Hepatic stellate cell (primary cell): ENCODE measurements at places on chromosomes 5 and 9.

DNA sequence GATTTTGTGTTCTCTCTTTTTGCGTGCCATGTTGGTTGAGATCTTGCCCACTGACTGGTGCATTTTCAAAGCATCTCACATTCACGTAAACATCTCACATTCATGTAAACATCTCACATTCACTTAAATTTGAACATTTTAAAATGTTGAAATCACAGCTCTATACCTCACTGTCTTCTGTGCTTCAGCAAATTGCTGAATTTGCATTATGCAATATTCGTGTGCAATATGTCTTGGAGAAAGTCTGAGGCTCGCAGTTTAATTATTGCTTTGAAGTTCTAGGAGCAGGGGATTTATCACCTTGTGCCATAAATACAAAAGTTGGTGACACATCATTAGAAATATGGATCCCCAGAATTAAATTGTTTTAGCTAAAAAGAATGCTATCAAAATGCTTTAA, 42.6 kb downstream of the TNFSF15 start:
- no peak for DNase-seq

DNA sequence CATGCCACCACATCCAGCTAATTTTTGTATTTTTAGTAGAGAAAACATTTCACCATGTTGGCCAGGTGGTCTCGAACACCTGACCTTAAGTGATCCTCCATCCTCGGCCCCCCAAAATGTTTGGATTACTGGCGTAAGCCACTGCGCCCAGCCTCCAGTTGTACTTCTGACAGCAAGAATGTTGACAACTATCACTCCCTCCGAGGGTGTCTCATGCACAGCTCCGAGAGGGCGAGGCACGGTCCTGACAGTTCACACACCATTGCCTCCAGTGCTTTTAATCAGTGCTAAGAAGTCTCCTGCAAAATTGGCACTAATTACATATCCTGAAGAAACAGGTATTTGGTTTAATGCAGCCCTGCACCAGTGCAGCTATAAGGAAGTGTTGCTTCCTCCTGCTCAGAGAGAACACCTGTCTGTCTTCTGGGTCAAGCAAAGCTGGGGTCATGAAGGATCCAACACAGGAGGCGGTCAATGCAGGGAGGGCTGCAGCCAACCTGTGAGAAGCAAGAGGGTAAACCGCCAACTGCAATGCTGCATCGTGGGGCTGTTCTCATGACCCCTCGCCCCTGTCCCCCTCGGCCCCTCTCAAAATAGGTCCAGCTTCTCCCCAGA, 184.0 kb downstream of the MED10 start:
- no peak for DNase-seq

- no peak for DNase-seq
Observed at GRCh38 chr5:40041452-40041851, 616.7 kb upstream of the DAB2 start.

DNA sequence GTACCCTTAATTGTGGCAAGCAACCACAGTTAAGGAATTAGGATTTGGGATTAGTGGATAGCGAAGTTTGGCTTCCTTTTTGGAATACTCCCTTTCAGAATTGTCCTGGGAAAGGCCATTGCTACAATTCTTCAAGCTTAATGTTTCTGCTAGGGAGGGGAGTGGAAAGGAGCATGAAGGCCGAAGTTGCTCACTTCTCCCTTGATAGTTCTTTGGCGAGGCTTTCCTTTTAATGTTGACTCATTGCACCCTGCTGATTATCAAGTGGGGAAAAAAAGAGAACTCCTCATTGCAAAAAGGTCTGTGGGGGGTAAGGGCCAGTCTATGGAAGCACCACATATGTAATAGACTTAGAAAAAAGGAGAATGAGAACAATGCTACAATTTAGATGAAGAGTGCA, 30.7 kb downstream of the GRIN3A start:
- DNase-seq, result no peak

DNA sequence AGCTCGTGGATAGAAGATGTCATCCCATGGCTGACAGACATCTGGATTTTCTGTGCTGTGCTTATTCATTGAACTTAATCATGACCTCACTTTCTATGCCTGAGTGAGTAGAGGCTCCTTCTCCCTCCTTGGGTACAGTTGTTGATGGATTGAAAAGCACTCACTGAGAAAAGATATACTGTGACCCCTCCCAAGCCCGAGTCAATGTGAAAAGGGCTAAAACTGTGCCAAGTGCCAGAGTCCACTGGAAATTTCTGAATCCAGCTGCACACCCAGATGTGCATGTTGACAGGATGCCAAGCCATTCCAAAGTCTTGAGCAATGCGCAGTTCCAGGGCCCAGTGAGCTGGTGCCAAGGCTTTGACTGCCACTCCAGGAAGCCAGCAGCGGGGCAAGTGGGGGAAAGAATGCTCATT, 473.0 kb downstream of the NTRK2 start:
- DNase-seq, result no peak

GRCh38 chr9:7970681-7971330, 171.2 kb upstream of the DMAC1 start:
- DNase-seq, result no peak

- DNase-seq, result no peak
Observed at GRCh38 chr5:38533286-38534155, 22.9 kb downstream of the LIFR start.

DNA sequence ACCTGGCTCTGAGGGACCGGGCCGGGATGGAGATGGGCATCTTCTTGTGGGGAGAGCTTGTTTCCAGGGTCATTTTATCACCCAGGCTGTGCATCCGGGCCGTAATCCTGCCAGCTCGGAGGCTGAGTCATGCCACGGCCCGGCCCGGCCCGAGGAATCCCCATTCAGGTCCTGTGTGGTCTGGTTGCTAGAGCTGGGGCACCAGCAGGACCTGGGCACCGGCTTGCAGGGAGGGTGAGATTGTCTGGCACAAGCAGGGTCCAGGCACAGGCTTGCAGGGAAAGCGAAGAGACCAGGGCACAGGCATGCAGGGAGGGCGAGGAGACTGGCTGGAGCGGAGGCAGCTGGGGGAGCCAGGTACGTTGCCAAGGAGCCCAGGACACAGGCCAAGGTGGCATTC, 106.8 kb downstream of the RXRA start:
- peak; percentile 59 for DNase-seq

DNA sequence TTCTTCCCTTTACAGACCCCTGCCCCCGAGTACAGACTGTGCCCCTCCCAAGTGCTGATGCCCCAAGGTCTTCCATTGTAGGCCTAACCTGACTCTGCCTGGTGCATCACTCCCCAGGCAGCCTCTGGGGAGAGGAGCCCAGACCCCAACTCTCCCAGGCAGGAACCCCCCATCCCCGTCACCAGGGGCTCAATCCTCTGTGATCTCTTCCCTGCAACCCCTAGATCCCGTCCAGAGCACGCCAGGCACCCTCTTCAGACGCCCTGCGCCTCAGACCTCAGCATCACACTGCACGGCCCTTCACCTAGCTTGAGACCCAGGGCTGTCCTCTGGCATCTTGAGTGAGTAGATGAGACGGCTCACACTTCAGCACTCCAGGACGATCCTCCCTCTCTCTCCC, 6.4 kb upstream of the EGR1 start:
- DNase-seq, result no peak

DNA sequence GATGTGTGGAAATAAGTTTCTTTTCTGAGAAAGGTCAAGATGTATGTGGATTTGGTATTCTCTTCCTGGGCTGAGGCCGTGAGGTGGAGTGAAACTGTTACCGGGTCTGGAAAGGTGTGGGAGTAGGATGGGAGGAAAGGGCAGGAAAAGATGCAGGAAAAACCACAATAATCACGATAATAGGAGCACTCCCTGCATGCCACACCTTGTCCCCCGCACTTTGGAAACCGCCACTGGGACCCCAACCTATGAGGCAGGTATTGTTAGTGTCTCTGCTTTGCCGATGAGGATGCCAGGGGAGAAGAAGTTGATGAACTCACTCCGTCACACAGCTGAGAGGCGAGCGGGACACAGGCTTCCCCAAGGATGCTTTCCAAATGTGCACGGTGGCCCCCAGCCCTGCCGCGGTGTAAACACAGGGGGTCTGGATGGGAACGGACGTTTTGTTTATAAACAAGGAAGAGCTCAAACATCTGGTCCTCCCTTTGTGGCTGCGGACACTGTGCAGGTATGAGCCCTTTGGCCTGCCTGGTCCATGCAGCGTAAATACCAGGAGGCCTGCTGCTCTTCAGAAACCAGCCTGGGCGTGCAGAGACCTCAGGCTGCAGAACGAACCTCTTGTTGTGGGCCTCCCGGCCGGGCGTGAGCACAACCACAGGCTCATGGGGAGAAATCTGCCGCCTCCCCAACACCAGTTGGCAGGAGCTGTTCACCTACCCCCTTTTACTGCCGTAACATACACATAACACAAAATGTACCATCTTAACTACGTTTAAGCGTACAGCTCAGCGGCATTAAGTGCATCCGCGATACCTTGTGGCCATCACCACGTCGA, 126.7 kb downstream of the COL23A1 start:
- DNase-seq, result no peak

DNA sequence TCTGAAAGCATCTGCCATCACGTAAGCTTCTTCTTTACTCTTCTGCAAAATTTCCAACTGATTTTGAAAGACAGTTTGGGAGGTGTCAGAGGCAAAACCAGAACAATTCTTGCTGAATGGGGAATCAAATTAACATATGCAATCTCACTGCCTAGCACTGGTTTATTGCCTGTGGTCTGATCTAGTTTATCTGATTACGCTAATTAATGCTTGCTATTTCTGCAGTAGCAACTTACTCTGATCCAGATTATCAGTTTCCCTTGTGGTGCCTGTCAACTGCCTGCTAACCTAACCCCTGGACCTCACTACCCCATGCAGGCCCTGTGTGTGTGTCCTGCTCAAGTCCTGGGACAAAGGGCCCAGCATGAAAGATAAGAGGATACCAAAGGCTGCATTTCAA, 40.3 kb downstream of the CCDC125 start:
- no peak for DNase-seq

DNA sequence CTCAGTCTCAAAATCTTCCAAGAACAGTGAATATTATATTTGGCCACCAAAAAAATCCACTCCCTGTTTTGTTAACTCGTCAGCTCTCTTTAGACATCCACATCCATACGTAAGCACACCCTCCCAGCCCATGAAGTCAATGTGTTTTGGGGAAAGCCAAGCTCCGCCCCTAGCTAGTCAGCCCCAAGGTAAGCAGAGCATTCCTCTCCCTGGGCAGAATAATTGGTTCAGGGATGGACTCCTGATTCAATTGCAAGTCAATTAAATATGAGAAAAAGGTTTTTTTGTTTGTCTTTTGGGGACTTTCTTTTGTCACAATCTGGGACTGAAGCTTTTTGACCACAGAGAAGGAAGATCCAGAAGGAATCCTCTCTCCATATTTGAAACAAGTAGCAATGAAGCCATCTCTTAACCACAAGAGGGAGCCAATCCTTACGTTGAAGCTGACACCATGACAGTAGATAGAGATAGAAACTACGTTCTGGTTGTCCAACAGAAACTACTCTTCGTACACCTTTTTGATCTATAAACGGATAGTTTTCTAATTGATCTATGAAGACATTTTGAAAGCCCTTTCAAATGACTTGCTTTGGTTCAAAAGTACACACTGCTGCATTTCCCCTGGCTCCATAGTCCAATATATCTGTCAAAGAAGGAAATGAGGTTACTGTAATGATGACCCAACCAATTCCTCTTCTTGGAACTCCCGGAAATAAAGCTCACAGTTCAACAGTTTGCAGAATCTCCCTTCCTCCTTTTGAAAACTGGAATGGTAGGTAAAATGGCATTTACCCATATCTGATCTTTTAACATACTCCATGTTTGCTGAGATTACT, 166.4 kb downstream of the TLE1 start:
- peak; percentile 57 for DNase-seq

DNA sequence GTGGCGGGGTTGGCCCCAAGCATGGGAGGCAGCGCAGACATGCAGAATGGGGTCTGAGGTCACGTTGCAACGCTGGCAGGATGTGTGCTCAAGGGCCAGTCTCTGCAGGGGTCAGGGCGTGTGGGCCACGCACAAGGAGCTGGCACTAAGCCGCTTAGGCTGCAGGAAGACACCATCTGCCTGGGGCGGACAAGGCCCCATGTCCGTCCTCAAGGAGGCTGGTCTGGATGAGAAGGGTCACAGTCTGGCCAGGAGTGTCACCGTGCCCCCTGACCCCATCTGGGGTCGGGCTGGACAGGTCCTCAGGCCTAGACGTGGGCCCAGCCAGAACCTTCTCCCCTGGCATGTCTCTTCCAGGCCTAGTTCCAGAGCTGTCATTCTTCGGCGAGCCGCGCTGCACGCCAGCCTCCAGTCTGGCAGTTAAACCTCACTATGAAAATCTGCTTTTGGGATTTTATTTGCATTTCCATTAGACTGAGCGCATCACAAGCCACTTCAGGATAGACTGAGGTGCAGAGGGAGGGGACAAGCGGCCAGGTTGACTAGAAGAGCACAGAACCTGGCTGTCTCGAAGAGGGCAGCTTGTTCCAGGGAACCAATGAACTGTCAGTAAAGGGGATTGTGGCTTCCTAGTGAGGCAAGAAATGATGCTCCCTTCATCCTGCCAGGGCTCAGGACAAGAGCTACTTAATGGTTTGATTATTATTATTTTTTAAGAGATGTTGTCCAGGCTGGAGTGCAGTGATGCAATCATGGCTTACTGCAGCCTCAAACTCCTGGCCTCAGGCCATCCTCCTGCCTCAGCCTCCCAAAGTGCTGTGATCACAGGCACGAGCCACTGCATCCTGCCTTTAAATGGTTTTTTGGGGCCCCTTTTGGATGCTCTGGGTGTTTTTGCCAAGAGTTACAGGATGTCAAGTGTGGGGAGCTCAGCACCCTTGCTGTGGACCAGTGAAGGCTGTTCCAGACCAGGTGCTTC, 4.3 kb downstream of the BRD3OS start:
- no peak for DNase-seq

DNA sequence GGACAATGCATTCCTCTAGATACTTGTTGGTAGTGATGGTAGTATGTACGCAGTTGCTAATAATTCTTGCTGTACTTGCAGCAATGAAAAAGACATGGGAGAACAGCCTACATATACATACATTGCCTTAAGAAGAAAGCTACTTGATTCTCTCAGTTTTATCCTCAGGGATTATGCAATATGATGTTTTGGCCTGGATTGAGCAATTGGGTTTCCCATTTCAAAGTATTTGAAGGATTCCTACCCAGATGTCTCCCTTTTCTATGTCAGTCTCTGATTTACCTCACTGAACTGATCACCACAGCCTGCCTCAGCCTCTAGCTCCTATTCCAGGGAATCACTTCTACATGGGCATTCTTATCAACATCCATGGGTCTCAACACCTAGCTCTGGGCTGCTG, 210.1 kb upstream of the CDH10 start:
- no peak for DNase-seq
